Activated naive CD8-positive, alpha-beta T cell treated with anti-CD3 and anti-CD28 coated beads, Interleukin-2, amount 50 U/mL, for 24 hours (primary cell): ENCODE measurements at places on chromosomes 16 and 17.

GRCh38 chr17:60615108-60615507 lies 15.1 kb downstream of the PPM1D start:
- no peak for DNase-seq

- DNase-seq: no peak
Measured at GRCh38 chr16:72673118-72673517, 374.8 kb downstream of the ZFHX3 start.

DNA sequence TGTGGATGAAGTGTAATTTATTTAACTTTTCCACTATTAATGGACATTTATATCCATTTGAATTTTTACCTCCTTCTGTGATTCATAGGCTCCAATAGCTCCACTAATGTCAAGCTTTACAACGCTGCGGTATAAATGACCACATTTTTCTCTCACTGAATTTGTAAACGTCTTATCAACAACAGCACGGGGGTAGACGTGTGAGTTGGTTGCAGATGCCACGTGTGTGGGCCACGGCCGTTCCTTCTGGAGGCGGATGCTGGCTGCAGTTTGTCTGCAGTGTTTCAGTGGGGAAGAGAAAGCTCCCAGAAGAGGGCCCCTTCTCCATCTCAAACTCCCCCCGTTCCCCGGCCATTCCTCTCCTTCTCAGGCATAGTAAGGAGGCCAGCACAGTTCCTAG lies 68.2 kb upstream of the XYLT1 start:
- DNase-seq: no peak

- no peak for DNase-seq
Measured at GRCh38 chr17:72590882-72591281, 470.1 kb downstream of the SOX9 start.

DNA sequence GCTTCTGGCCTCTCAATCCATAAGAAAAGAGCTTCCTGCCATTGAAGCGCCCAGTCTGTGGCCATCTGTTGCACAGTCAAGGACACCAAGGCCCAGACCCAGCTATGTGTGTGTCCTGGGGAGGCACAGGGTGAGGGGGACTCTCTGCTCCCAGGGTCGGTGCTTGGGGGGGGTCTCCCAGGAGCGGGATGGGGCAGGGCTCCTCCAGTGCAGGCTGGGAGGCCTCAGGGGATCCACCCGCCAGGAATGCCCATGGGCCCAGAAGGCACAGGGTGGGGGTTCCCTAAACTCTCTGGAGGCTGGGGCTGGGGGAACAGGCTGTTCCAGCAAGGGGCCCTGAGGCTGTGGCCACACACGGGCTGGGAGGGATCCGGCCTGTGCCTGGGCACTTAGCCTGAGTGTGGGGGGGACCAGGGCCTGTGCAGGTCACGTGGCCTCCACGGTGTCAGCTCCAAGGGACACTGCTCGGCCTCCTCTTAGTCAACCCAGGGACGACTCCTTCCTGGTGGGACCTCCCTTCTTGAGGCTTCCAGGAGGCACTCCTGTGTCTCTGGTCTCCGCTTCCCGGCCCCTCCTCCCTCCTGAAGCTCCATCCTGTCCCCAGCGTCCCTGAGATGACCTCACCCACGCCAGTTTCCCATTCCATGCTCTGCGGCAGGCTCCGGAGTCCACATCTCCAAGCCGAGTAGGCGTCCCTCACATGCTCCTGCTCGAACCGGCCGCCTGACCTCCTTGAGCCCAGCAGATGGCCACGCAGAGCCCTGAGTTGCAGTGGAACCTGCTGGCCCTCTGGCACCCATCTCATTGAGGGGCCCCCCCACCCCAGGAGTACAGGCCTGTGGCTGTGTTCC lies 23.1 kb upstream of the BAHCC1 start:
- no peak for DNase-seq

- no peak for DNase-seq
Measured at GRCh38 chr17:63433746-63434591, 12.1 kb downstream of the CYB561 start.

GRCh38 chr17:82632451-82632850 lies 15.8 kb downstream of the WDR45B start:
- no peak for DNase-seq

DNA sequence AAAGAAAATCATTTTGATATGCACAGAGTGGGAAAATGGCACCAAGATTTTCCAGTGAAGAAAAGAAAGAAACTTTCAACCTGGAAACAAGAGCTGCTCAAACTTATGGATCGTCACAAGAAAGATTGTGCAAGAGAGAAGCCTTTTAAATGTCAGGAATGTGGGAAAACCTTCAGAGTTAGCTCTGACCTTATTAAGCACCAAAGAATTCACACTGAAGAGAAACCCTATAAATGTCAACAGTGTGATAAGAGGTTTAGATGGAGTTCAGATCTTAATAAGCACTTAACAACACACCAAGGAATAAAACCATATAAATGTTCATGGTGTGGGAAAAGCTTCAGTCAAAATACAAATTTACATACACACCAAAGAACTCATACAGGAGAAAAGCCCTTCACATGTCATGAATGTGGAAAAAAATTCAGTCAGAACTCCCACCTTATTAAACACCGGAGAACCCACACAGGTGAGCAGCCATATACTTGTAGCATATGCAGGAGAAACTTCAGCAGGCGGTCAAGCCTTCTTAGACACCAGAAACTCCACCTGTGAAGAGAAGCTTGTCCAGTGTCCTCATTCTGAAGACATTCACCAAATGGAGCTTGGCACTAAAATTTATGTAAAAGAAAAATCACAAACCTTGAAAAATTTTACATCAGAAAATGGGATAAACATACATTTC lies 12.2 kb downstream of the ZNF75A start:
- DNase-seq: no peak
